ENCODE measurements at places on chromosomes 13 and 19.

GRCh38 chr13:76016799-76017400, 380.8 kb downstream of the LMO7 start:
- peak; percentile 4 for DNase-seq

- no peak for DNase-seq
Measured at GRCh38 chr13:75792526-75793187, 156.5 kb downstream of the LMO7 start.

- DNase-seq, result no peak
Measured at GRCh38 chr13:69319656-69320055, 788.0 kb upstream of the ATXN8OS start.

DNA sequence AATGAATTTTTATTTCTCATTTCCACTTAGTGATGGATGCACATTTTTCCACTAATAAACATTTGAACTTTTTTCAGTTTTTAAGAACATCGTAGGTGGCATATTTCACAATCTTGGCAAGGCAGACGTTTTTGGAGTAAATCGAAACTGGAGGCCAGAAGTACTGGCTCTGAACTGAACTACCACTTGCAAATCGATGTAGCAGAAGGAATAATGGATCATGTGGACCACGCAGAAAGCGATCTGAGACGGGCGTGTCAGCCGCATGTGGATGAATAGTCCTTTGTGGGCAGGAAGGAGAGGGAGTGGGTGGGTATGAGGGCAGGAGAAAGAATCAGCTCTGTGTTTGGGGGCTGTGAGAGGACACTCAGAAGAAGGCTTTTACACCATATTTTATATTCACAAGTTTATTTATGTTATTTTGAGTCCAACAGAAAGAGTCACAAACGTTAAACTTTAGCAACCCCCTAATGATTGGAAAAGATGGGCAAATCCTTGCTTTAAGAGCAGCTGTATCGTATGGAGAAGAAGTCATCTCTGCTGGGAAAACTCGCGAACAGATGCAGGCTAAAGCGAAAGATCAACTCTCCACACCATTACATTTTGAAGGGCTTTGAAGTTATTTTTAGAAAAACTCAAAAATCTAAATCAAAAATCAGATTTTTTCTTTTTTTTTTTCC, 90.5 kb downstream of the COL4A2 start:
- DNase-seq, result no peak

DNA sequence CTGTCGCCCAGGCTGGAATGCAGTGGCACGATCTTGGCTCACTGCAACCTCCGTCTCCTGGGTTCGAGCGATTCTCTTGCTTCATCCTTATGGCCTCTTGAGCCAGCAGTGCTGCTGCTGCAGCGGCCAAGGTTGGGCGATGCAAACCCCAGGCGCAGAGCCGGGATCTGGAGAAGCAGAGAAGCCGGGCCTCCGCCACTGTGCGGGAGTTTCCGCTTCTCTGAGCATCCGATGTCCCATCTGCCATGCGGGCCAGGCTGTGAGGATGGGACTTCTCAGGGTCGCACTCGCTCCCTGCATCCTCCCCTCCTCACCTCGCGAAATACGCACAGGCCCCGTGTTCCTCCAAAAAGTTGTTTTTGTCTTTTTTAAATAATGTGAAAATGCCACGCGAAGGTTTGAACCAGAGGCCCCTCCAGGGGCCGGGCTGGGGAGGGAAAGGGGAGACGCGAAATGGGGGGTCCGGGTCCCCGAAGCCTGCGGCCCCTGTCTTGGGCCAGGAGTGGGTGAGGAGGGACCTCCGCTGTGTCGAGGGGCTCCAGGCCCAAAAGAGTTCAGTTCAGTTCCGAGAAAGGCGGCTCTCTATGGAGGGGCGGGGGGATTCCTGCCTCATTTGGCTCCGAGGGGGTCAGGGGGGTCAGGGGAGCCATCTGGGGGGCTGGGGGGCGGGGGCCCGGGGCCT, 15.9 kb downstream of the CYTH2 start:
- DNase-seq, result no peak

DNA sequence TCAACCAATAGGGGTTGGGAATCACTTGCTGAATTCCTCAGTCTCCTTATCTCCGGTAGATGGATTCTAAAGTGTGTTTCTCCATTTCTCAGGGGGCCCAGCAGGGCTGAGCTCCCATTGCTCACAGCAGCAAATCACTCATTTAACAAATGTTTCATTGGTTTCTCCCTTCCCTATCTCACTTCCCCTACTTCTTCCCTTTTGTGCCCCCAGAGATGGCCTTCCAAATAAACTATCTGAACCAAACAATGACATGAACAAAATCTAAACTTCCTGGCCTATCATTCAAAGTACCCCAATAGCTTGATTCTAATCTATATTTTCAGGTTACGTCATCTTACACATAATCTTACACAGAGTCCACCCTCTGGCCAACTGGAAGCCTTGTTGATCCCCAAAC, 60.4 kb downstream of the DLEU7 start:
- no peak for DNase-seq

GRCh38 chr19:15022752-15023151, 26.5 kb upstream of the CASP14 start:
- DNase-seq, result no peak

- DNase-seq, result no peak
Measured at GRCh38 chr19:39514840-39515550, at the start of gene SELENOV. Gene SELENOV, plus strand, starts transcription at chr19:39515139. Its CDS starts 74 bp downstream, at chr19:39515213.

DNA sequence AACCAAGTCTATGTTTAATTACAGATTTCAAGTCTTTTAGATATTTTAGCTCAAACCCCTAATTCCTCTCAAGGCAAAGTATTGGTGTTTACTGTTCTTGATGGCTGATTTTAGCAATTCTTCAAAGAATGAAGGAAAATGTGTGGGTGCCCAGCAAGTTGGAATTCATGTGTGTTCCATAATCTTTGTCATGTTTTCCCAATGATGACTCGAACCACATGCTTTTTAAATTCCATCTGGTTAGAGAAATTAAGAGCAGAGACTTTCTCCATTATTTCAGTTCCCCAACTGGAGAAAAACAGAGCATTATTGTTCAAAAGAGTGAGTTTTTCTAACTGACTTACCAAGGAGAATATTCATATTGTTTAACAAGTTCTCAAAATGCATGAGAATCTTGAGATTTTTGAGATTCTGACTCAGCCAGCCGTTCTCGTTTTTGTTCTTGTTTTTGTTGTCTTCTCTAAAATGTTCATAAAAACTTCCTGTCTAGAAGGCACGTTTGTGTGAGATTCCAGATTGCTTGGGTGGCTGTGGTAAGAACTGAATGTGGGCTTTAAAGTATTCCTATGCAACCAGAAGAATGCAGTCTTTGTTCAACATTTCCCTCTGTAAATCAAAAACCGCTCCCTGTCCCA, 404.7 kb downstream of the IRS2 start:
- peak; percentile 48 for DNase-seq

GRCh38 chr13:42398533-42398932, 126.6 kb downstream of the AKAP11 start:
- no peak for DNase-seq

GRCh38 chr13:112641456-112642089, 48.3 kb upstream of the ATP11A start:
- no peak for DNase-seq

GRCh38 chr13:110303644-110304043, 3.3 kb downstream of the COL4A1 start:
- no peak for DNase-seq

DNA sequence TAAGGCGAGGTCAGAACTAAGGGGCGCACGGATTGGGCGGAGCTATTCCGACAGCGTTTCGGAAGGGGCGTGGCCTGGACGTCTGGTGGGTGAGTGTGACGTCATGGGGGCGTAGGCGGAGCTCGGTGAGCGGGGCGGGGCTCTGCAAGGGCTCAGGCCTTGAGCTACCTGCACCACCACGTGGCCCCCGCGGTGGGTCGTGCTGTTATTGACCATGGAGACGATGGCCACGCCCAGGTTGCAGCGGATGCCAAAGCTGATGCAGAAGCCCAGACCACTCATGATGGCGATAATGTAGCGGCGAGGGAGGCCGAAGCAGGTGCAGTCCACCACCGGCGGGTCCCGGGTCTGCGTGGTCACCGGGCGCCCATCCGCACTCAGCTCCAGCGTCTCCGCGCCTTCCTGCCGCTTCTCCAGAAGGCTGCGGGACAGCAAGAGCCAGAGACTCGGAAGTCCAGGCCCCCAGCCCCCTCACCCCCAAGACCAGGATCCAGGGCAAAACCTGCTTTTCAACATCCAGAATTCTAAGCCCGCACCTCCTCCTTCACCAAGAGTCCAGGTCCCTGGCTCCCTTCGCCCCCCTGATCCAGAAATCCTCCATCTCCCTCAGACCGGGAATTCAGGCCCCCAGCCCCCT, 4.8 kb downstream of the SLC17A7 start:
- DNase-seq, result no peak

GRCh38 chr13:39804332-39805210, 149.1 kb downstream of the COG6 start:
- DNase-seq, result no peak

DNA sequence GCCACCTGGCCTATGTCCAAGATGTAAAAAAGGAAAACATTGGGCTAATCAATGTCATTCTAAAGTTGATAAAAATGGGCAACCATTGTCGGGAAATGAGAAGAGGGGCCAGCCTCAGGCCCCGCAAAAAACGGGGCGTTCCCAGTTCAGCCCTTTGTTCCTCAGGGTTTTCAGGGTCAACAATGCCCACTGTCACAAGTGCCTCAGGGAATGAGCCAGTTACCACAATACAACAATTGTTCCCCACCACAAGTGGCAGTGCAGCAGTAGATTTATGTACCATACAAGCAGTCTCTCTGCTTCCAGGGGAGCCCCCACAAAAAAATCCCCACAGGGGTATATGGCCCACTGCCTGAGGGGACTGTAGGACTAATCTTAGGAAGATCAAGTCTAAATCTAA, 112.5 kb downstream of the ZNF486 start:
- DNase-seq, result no peak

DNA sequence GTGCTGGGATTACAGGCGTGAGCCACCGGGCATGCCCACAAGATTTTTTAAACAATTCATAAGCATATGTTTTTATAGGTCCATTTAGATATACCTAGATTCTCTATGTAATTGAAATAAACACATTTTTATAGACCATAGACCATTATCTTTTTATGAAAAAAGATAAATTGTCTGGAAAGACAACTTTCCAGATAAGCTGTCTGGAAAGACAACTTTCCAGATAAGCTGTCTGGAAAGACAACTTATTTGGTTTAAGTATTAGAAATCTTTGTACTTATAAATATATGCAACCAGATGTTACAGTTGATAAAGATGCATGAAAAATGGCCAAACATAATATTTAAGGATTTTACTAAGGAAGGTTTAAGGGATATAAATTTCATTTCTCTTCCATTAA, 538.5 kb downstream of the GPC6 start:
- DNase-seq, result no peak

DNA sequence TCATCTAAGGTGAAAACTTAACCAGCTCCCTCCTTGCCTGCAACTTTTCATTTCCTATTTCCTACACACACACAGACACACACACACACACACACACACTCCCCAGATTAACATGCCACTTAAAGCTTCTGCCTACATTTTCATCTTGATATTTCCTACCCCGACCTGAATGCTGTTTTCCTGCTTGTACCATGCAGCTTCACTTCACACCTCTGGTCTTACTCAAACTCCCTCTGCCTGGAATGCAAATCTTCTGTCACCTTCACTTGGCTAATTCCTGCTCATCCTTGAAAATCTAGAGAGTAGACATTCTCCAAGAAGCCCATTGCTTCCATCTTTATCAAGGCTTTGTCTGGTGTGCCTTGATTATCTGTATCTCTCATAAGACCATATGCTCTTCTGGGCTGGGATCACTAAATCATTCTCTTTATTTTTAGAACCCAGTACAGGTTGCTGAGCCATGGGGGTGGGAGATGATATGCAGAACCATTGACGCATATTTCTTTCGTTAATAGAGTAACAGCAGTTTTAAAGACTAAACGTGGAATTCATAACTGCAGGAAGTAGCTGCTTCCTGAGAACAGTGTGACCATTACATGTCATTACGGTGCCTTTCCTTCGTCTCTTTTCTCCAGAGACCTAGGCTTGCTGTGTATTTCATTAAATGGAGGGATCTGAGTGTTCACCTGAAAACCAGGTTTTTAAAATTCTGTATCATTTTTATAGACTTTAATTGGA, 37.7 kb downstream of the CNMD start:
- DNase-seq, result no peak

DNA sequence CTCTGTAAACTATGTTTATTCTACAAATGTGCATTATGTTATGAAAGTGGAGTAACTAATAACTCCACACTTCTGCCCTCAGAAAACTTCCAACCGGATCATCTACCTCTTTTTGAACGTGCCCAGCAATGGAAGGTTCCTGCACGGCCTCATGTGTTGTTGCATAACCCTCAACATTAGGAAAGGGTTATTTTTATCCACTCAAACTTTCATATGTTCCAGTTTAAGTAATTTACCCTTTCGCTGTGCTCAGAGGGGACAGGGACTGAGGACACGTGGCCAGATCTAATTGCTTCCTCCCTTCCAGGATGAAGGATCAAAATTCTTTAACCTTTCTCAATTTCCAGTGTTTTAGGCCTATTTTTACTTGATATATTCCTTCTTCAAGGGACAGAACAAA, 29.6 kb downstream of the IRS2 start:
- DNase-seq, result no peak

DNA sequence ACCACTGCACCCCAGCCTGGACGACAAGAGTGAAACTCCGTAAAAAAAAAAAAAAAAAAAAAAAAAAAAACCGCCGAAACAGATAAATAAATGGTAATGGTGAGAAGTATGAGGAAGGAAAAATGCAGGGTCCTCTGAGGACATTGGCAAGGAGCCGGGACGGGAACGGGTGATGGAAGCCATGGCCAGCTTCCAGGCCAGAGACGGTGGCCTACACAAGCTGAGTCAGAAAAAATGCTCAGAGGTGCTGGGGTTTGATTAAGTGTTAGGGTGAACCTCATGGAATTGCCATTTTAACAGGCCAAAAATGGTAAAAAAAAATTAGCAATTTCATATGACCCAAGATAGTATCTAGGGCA, 866 bp upstream of the ZSWIM4 start:
- DNase-seq, result peak; percentile 75

DNA sequence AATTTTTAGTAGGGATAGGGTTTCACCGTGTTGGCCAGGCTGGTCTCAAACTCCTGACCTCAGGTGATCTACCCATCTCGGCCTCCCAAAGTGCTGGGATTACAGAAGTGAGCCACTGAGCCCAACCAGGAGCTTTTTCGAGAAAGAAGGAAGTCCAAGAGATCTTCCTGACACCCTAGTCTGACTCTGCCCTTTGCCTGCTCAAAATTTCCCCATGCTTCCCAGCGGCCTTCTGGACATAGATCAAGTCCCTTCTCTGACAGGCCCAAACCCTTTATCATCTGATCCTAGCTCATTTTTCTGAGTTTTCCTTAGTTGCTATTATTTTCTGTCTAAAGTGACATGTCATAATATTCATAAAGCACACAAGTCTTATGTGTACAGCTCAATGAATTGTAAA, 1.5 kb upstream of the BAX start:
- DNase-seq, result no peak

Measured in hepatic stellate cell (primary cell).